ENCODE measurements at places on chromosomes 5 and 9.

GRCh38 chr5:132677191-132677590 is 3.4 kb downstream of the IL4 start:
- DNase-seq, result no peak

- DNase-seq, result no peak
Measured at GRCh38 chr5:87686018-87686417, 273.3 kb upstream of the CCNH start.

DNA sequence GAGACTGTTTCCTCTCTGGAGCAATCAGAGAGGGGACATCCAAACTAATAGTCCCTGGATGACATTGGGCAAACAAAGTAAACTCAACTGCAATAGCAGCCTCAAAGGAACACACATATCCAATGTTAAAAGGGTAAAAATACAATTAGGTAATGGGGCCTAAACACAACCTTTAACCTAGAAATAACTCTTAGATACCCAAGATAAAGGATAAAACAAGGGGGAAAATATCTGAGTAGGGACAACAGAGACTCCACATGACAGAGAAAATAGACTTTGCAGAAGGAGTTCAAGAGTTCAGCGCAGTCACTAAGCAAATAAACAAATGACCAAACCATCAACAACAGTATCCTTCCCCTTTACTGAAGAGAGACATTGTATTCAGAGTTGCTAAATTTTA is 149.3 kb downstream of the FBXO4 start:
- DNase-seq, result no peak

DNA sequence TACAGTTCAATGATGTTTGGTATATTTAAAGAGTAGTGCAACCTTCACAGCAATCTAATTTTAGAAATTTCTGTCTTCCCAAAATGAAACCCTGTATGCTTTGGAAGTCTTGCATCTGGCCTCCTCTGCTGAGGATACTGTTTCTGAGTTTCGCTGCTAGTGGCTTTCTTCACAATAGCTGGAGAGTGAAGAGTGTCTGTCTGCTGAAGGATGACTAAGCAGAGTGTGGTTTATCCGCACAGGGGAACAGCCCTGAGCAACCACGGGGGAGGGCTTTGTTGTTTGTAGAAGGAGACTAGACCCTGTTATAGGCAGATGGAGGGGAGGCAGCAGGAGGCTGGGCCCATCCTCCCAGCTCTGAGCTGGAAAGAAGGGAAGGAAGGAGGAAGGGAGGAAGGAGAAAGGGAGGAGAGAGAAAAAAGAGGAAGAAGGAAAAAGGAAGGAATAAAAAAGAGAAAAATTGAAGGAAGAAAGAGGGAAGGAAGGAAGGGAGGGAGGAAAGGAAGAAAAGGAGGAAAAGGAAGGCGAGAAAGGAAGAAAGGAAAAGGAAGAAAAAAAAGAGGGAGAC is 10.5 kb upstream of the IRX2 start:
- no peak for DNase-seq

DNA sequence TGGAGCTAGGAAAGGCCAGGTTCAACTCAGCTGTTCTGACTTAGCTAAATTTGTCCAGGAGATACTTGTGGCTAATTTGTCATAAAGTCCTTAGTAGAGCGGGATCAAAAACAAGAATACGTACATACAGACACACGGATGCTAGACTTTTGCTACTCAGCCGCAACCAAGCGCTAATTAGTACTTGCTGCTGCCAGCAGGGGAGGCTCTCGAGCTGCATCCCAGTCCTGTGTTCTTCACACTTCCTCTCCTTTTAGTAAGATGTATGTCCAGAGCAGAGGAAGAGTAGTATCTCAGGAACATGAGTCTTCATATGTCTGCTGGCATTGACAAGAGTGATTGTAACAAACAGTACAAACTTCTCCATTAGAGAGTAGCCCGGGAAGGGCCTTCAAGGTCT is 58.3 kb downstream of the CYFIP2 start:
- no peak for DNase-seq

DNA sequence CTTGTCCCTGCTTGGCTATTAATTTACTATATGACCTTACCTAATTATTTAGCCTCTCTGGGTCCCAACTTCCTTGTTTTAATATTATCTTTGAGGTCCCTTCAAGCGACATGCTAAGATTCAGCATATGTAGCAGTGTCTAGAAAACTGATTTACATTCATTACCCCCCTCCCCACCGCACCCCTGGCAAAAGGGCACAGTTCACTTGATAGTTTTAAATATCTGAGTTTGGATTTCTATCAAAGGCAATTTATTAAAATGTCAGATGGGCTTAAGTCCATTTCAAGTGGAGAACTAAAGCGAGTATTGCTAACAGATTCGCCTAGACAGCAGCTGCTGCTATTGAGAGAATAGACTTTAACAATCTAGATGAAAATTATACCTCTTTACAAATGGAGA is 3.9 kb downstream of the CEMIP2 start:
- DNase-seq, result no peak

DNA sequence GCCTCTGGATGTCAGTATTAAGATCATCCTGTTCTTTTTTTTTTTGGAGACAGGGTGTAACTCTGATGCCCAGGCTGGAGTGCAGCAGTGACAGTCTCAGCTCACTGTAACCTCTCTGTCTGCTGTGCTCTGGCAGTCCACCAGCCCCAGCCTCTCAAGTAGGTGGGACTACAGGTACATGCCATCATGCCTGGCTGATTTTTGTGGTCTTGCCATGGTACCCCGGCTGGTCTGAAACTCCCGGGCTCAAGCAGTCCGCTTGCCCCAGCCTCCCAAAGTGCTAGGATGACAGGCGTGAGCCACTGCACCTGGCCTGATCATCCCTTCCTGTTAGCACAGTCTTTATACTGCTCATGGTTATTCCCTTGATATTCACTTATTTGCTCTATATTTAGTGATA is 3.5 kb downstream of the KDM4C start:
- no peak for DNase-seq

- DNase-seq, result no peak
Measured at GRCh38 chr9:135533113-135533512, 11.9 kb downstream of the LCN1 start.

- DNase-seq, result no peak
Measured at GRCh38 chr5:174612686-174613085, 111.7 kb upstream of the MSX2 start.

GRCh38 chr9:113403646-113404045 is 2.6 kb upstream of the ALAD start:
- DNase-seq, result no peak

- DNase-seq, result no peak
Measured at GRCh38 chr9:104986096-104986495, 58.1 kb upstream of the ABCA1 start.

GRCh38 chr9:125460883-125461635 is 199.4 kb downstream of the GAPVD1 start:
- no peak for DNase-seq

GRCh38 chr5:5179597-5179996 is 39.5 kb downstream of the ADAMTS16 start:
- DNase-seq, result no peak

GRCh38 chr5:2675548-2675947 is 75.9 kb downstream of the IRX2 start:
- no peak for DNase-seq

DNA sequence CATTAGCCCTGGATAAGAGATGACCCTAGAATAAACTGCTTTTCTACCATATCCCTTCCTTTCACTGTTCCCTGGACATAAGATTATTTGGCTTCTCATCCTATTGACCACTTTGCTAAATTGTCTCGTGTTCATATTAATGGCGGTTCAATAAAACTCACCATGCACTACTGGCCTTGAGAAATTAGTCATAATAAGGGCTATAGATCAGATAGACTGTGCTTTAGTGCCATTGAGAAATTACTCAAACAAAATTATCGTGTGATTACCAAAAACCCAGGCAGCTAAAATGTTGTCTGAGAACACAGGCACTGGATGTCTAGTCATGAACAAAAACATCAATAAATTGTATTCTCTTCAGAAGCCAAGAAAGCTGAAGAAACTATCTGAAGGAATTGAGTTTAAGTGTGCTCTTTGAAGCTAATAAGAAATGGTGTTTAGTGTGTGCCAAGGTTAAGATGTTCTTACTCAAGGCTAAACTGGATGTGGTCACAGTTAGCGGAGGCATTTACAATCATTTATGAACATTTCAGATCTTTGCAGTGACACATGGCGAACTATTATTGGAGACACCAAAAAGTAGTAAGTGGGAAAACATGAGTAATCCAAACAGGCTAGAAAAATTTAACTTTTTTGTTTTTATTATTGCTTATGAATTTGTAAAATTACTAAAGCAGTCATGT is 460.4 kb upstream of the RORB start:
- no peak for DNase-seq

DNA sequence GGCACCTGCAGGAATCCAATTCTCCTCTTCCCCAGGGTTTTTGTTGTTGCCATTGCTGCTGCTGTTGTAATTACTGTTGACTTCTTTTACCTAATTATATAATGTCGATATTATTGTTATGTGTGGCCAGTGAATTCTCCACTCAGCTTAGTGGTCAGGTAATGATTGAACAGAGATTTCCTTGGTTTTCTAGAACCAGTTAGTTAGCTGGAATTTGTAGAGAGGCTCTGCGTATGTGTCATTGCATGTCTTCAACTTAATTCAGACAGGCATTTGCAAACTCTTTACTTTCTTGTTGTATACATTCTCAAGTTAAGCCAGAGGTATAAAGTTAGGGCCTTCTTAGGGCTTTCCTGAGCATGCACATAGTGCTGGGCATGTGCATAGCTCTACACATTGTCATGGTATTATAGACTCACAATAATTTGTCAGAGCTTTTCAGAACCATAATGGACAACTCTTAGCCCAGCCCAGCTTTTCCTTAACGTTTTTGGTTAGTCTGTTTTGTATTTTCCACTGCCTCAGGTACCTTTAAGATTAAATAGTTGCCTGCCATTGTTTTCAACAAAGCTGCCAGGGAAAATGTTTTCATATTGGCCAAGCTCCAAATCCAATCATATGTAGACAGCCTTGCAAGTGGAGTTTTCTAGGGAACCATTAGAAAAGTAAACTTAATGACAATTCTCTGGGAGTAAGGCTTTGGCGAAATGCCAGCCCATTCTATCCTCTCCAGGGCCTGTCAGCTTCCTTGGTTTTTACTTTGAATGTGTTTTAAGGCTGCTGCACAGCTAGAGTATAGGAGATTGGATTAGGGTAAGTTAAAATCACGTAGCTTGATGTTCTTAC is 68.1 kb downstream of the UBE2R2 start:
- no peak for DNase-seq

GRCh38 chr5:115623658-115624057 is 2.2 kb downstream of the TMED7 start:
- DNase-seq, result no peak

GRCh38 chr5:37002176-37002751 is 125.7 kb downstream of the NIPBL start:
- no peak for DNase-seq

GRCh38 chr9:90540734-90541133 is 101.9 kb downstream of the DIRAS2 start:
- DNase-seq, result no peak

GRCh38 chr5:56039985-56040384 is 45.2 kb upstream of the IL6ST start:
- no peak for DNase-seq

DNA sequence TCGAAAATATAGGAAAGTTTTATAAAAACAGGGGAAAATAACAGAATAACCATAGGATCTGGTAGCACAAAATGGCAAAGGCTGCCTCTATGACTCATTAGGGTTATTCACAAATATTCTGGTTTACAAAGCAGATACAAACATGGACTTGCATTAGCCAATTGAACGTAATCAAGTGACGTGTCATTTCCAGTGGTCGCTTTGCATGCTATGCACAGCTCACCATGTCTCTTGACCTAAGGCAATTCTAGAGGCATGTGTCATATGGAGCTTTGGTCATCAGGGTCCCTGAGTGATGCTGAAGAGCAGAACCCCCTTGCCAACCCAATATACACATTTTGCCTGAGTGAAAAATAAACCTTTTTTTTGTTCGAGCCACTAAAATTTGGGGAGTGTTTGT is 158.8 kb downstream of the TMEM161B start:
- DNase-seq, result no peak

GRCh38 chr9:122286764-122287163 is 22.1 kb downstream of the MRRF start:
- no peak for DNase-seq

GRCh38 chr5:30620481-30621085 is 572.9 kb upstream of the CDH6 start:
- DNase-seq, result no peak

GRCh38 chr5:141150993-141151325 is 1.1 kb downstream of the PCDHB6 start:
- DNase-seq, result no peak

DNA sequence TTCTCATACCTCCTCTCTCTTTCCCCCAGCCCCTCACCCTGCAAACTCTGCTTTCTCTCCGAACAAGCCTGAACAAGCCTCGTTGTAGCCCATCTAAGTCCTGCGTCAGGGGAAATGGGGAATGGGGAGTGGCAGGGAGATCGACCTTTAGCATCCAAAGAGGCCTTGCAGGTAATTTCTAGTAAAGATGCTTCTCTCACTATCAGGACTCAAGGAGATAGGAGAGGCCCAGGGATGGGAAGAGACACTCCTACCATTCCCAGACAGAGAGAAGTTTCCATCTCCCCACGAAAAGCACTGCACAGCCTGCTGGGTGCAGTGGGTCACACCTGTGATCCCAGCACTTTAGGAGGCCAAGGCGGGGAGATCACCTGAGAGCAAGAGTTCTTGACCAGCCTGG is 44.4 kb upstream of the CTNNA1 start:
- DNase-seq, result no peak

GRCh38 chr9:22050924-22051323 is 41.8 kb upstream of the CDKN2B start:
- no peak for DNase-seq

DNA sequence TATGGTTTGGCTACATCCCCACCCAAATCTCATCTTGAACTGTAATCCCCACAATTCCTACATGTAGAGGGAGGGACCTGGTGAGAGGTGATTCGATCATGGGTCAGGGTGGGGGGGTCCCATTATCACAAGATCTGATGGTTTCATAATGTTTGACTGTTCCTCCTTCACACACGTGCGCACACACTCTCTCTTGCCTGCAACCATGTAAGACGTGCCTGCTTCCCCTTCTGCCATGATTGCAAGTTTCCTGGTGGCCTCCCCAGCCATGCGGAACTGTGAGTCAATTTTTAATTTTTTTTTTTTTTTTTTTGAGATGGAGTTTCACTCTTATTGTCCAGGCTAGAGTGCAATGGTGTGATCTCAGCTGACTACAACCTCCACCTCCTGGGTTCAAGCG is 27.0 kb downstream of the FAM169A start:
- no peak for DNase-seq

GRCh38 chr9:126158588-126159429 is 167.8 kb upstream of the MVB12B start:
- no peak for DNase-seq

All from stimulated activated CD4-positive, alpha-beta T cell treated with anti-CD3 and anti-CD28 coated beads, TNF-alpha, amount 100 ng/mL, for 48 hours (primary cell).